Upper lobe of right lung (tissue), 1 donor: ENCODE measurements at places on chromosomes 4 and X. TPM values are rescaled to one million over a fixed set of nuclear protein-coding genes. Genes with fewer than 3 reads are reported as not detected.

Gene FHDC1
- 25.7 TPM for total RNA-seq

- no peak for DNase-seq
- H3K27me3 ChIP-seq: no peaks in the 10 kb centered on the region
- H3K36me3 ChIP-seq: peaks cover 6% of the 10 kb centered on the region
- no peak overlapping the region for H3K27ac ChIP-seq
Observed at GRCh38 chr4:153332936-153333335, 11.6 kb upstream of the MND1 start.

GRCh38 chrX:109880629-109881028 lies 122.3 kb upstream of the TMEM164 start:
- no peak overlapping the region for H3K27ac ChIP-seq
- no peak for DNase-seq
- no peaks in the 10 kb centered on the region for H3K36me3 ChIP-seq
- no peak overlapping the region for H3K4me3 ChIP-seq
- no peaks in the 10 kb centered on the region for H3K4me1 ChIP-seq

Gene ZMAT1
- 8.4 TPM for total RNA-seq

Gene SERPINA7
- not detected for total RNA-seq

- H3K36me3 ChIP-seq: no peaks in the 10 kb centered on the region
- H3K27me3 ChIP-seq: no peaks in the 10 kb centered on the region
- no peak overlapping the region for H3K27ac ChIP-seq
- no peak for DNase-seq
- no peaks in the 10 kb centered on the region for H3K4me1 ChIP-seq
- no peak overlapping the region for H3K4me3 ChIP-seq
Observed at GRCh38 chr4:69738872-69739271, 21.5 kb downstream of the SULT1B1 start.
